IPS DF 6.9 (cell line): ENCODE measurements at places on chromosomes 5 and 9.

DNA sequence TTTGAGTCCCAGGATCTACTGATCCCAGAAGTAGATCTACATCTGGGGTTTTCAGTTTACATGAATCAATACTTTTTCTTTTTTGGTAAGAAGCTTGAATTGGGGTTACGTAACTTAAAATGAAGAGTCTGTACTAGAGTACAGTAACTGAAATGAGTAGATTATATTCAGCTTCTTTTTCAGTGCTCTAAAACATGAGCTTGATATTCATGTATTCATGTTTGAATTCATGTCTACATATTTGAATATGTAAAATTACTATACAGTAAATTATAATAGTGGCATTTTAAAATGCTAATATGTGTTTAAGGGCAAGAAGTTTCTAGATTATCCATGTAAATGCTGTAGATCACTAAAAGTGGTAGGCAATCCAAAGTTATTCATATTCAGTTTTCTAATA, 14.8 kb downstream of the POU5F2 start:
- DNase-seq: no peak

DNA sequence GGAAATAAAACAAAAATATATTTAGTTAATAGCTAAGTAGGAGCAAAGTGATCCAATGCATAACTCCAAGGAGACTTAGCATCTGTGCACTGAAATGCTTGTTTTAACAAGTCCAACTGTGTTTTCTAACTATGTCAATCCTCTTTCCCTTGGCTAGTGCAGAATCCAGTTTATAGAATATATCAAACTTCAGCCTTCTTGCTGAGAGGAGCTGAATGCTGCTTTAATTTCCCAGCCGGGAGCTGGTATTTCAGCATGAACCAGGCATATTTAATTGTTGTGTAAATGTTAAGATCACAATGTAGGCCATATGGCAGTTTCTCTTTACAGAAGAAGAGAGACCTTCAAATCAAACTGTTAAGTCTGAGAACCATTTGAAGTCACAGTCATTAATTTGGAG, 411.7 kb downstream of the HCN1 start:
- no peak for DNase-seq

GRCh38 chr5:65213921-65214525, 267.7 kb downstream of the ADAMTS6 start:
- DNase-seq: no peak

DNA sequence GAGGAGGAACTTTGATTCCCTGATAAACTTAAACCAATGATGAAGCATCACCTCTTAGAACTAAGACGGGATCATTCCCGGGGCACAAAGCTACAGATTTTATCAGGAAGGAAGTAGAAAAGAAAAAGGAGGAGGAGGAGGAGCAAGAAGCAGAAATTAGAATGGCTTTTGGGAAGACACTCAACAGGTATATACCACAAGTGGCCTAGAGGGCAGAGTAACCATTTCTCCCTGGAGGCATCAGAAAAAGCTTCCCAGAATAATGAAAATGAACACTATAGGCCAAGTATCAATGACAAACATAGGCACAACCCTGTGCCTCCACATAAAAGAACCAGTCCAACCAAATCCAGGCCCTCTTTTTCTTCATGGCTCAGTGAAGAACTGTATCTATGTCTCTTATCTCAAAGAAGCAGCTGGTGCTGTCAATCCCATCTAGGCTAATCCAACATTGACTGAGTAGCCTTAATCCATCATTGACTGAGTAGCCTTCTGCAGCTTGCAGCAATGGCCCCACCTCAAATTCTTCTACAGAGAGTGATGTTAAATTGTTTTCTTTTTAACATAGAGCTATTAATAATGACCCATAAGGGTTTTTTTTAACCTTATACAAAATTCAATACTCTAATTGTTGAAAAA, 178.8 kb upstream of the KIF2A start:
- DNase-seq: no peak

- no peak for DNase-seq
Observed at GRCh38 chr5:146461319-146461718, 14.2 kb downstream of the TCERG1 start.

- no peak for DNase-seq
Observed at GRCh38 chr9:27350382-27350976, 53.5 kb upstream of the EQTN start.

GRCh38 chr9:15277400-15278090, 29.5 kb downstream of the TTC39B start:
- DNase-seq: no peak
